ENCODE measurements at places on chromosomes 7 and 10.

- no peak for DNase-seq
Observed at GRCh38 chr10:127118034-127118433, 78.4 kb downstream of the INSYN2A start.

- DNase-seq = peak; percentile 51
Observed at GRCh38 chr10:86225103-86225782, 141.4 kb downstream of the GRID1 start.

DNA sequence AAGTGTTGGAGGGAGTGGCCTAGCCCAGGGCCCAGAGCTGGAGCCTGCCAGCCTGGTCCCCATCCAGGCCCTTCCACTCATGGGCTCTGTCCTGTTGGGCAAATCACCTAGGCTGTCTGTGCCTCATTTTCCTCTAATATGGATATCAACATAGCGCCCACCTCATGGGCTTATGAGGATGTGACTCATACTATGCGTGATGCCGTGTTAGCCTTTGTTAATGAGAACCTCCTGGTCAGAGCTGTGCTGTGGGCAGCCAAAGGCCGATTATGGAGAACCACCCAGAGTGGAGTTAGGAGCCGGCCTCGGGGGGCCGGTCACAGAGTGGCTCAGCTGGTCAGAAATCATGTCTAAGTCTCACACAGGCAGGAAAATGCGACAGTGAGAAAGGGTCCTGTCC is 306.4 kb downstream of the PAXIP1 start:
- no peak for DNase-seq

- no peak for DNase-seq
Observed at GRCh38 chr10:128036011-128036615, 90.1 kb downstream of the MKI67 start.

GRCh38 chr7:151312356-151312755 is 29.3 kb upstream of the NUB1 start:
- DNase-seq = no peak

DNA sequence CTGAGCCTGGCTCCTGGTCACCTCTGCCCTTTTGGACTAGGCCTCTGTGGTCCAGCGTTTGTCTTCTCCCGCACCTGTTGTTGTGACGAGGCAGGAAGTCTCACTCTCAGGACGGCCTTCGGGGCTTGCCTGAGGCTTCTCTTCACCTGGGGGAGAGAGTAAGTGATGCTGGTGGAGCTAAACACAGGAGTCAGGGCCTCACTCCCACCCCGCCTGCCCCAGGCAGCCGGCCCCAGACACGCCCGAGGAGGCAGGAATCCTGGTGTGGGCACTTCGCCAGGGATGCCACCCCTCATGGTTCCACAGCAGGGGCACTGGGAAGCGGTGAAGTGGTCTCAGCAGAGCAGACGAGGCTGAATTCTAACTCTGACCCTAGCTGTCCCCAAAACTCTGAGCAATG is 42.4 kb downstream of the IL2RA start:
- no peak for DNase-seq

GRCh38 chr7:151261529-151261928 is 13.0 kb upstream of the SMARCD3 start:
- DNase-seq = no peak

GRCh38 chr7:156009569-156009968 is 197.3 kb upstream of the SHH start:
- DNase-seq = no peak

GRCh38 chr7:152504367-152504766 is 68.6 kb upstream of the KMT2C start:
- DNase-seq = no peak

DNA sequence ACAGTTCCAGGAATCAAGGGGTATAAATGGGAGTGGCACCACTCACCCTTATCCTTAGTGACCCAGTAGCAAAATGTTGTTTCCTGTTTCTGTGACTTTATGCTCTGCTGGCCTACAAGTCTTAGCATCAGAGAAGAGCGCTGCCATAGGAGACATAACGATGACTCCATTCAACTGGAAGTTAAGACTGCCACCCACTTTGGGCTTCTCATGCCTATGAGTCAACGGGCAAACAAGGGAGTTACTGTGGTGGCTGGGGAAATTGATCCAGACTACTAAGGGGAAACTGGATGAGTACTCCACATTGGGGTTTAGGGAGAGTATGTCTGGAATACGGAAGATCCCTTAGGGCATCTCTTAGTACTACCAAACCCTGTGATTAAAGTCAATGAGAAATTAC is 40.6 kb upstream of the PIK3CG start:
- DNase-seq = no peak

DNA sequence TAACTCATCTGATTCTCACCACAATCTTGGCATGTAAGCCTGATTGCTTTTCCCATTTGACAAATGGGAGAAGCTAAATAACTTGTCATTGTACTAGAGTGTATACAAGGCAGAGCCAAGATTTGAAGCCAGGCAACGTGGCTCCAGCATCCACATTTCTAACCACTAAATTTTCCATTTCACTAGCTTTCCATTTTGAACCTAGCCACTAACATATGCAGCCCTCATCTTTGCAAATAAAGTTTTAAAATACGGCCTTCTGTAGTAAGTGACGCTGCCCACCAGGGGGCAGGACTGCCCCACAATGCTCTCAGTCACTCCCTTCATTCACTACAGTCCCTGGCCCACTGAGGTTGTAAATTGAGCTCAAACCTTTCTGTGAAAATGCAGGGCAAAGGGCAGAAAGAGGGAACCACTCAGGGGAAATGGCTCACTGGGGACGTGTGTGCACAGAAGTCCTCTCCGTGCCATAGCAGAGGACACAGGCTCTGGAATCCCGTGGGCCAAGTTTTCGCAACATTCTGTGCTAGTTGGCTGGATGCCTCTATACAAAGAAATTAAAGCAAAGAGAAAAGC is 315.7 kb downstream of the TNS3 start:
- DNase-seq = peak; percentile 65

DNA sequence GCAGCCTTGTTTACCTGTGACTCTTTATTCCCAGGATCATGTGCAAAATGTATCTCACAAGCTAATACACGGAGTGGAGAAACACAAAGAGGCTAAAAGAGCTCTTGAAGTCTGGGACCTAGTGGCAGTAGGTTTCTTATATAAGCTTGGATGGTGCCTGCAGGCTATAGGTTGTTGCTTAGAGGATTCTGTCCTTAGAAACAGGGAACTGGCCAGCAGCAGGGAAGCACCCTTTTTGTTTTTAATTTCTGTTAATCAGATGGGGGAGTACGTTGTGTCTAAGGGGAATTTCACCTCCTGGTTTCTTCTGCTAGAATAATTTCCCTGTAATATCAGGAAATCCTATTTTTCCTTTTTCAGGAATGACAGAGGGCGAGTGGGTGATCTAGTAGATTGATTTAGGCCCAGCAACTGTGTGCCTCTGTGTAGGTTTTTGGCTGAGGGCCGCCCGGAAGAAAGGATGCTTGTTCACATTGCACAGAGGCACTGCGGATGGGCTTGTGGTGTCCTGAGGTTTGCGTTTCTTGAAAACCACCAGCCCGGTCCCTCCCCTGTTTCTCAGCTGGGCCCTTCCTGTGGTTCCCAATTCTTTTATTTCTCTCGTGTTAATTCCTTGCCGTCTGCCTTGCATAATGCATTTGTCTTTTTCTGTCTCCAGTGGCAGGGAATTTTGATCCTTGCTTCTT is 158.0 kb downstream of the CAMK1D start:
- no peak for DNase-seq

GRCh38 chr10:106971411-106971831 is 193.1 kb downstream of the SORCS1 start:
- DNase-seq = no peak

GRCh38 chr10:89214566-89215165 is 7.5 kb upstream of the CH25H start:
- DNase-seq = no peak

GRCh38 chr10:81146436-81146835 is 608.7 kb downstream of the SH2D4B start:
- DNase-seq = no peak

DNA sequence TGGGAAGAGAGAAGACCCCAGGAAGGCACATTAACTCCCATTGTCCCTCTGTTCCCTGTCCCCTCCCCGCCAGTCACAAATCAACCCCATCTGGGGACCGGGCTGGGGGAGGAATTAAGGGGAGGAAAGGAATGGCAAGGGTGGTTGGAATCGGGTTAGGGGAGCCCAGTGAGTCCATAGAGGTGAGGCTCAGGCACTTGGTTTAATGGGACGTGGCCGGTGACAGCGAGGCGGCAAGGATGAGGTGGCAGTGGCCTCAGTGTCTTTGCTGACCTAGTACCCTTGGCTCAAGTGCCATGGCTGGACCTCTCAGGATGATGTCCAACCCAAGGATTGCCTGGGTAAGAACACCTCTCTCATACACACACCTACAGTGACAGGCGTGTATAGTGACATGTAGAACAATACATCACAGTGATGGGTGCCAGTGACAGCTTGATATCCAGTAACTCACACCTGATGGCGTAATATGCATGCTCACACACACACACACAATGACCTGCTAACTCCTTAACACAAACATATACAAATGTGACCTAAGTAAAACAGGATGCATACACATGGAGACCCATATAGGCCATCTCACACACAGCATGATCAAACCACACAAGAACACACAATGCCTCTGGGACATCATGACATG is 12.3 kb downstream of the KCNIP2 start:
- no peak for DNase-seq

Data from iris pigment epithelial cell (primary cell).